ENCODE measurements at places on chromosomes 5 and 9. TPM values are rescaled to one million over a fixed set of nuclear protein-coding genes. Genes with fewer than 3 reads are reported as not detected.
A peak's percentile ranks its signal among the peaks of the same experiment; 100 is the strongest.

The SHROOM1 gene
- total RNA-seq = 13.2 TPM

The FCN2 gene
- total RNA-seq = 0.49 TPM

The FOXI1 gene
- total RNA-seq = not detected

The IFNE gene
- 1.9 TPM for total RNA-seq

The RNF183 gene
- 0.35 TPM for total RNA-seq

The IFNK gene
- not detected for total RNA-seq

GRCh38 chr9:69089491-69089890 lies 53.9 kb downstream of the FXN start:
- H3K27me3 ChIP-seq = no peaks in the 10 kb centered on the region
- DNase-seq = no peak
- H3K4me3 ChIP-seq = no peak overlapping the region
- H3K4me1 ChIP-seq = no peaks in the 10 kb centered on the region

GRCh38 chr5:157204765-157205164 lies 24.1 kb downstream of the ITK start:
- no peaks in the 10 kb centered on the region for H3K27me3 ChIP-seq
- H3K4me3 ChIP-seq = no peak overlapping the region
- no peak for DNase-seq
- H3K36me3 ChIP-seq = no peaks in the 10 kb centered on the region

GRCh38 chr5:54658010-54658409 lies 140.5 kb downstream of the SNX18 start:
- no peaks in the 10 kb centered on the region for H3K27me3 ChIP-seq
- DNase-seq = no peak
- H3K27ac ChIP-seq = no peak overlapping the region

GRCh38 chr5:168073991-168074800 lies 217.2 kb upstream of the WWC1 start:
- H3K4me1 ChIP-seq = no peaks in the 10 kb centered on the region
- no peaks in the 10 kb centered on the region for H3K36me3 ChIP-seq
- no peak overlapping the region for H3K27ac ChIP-seq

DNA sequence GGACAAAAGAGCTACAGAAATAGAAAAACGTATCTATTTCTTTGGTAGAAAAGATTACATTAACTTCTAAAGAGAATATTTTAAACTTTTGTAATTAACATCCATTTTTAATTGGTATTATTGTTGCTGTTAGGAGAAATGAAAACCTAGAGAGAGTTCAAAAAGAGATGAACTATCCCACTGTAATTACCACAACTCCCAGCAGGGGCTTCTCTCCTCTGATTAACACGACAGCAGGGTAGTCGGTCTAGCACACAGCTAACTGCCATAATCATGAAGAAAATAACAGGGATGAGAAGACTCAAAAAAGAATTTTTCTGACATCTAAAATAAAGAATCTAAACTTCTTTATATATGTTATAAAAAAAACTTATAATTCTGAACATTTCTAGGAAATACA lies 86.2 kb upstream of the CDH9 start:
- no peaks in the 10 kb centered on the region for H3K36me3 ChIP-seq
- no peaks in the 10 kb centered on the region for H3K27me3 ChIP-seq
- DNase-seq = no peak
- H3K27ac ChIP-seq = no peak overlapping the region

GRCh38 chr9:9229269-9229668 lies 1383.5 kb downstream of the PTPRD start:
- no peaks in the 10 kb centered on the region for H3K27me3 ChIP-seq
- H3K4me1 ChIP-seq = no peaks in the 10 kb centered on the region
- no peaks in the 10 kb centered on the region for H3K36me3 ChIP-seq
- DNase-seq = no peak

GRCh38 chr5:78929833-78930232 lies 55.3 kb downstream of the ARSB start:
- H3K27ac ChIP-seq = no peak overlapping the region
- H3K4me1 ChIP-seq = no peaks in the 10 kb centered on the region
- H3K36me3 ChIP-seq = no peaks in the 10 kb centered on the region
- no peaks in the 10 kb centered on the region for H3K27me3 ChIP-seq
- DNase-seq = no peak
- no peak overlapping the region for H3K4me3 ChIP-seq

DNA sequence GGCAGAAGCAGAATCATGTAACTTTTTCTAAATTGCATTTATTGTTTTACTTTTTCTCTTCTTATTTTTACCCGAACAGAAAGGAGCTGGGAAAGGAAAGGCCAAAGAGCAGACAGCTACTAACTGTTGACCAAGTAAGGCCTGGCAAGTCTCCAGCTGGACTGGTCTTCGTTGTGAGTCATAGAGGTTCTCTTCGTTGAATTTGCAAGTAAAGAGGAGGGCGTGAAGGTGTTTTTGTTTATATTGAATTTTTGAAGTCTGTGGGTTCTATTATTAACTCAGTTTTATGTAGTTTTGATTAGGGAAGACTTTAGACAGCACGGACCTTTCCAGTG lies 416.5 kb upstream of the CCNH start:
- H3K36me3 ChIP-seq = no peaks in the 10 kb centered on the region
- H3K4me1 ChIP-seq = no peaks in the 10 kb centered on the region
- DNase-seq = peak; percentile 70
- no peak overlapping the region for H3K27ac ChIP-seq
- H3K27me3 ChIP-seq = no peaks in the 10 kb centered on the region

DNA sequence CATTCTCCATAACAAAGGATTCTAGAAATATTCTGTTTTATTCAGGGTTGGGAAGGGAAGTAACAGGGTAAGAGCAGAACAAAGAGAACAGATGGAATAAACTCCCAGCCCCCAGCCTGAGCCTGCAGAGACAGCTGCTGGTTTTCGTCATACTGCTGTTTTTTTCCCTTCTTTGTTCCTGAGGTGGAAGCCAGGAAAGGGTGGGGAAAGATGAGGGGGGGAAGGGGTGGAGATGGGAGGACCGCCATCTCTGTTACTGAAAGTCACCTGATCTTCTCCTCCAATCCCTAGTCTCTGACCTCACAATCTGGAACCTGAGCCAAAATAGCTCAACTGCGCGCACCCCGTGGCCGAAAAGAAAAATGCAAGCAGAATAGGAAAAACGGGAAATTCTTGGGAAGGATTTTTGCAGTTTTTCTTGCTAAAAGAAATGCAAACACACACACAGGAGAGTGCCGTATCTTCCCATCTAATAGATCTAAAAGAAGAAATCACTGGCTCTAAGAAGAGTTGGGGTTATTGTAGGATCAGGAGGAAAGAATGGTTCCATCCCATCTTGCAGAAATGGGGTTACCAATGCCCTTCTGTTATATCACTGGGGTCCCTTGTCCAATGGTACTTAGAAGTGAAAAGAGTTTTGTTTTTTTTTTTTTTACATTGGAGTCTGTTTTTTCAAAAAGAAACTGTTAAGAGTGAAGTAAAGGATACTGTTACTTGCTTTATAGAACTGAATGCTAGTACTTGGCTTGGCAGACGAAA lies 57.9 kb downstream of the DIAPH1 start:
- no peaks in the 10 kb centered on the region for H3K4me1 ChIP-seq
- H3K36me3 ChIP-seq = no peaks in the 10 kb centered on the region
- peak overlapping the region; percentile 96 for H3K27ac ChIP-seq
- no peak overlapping the region for H3K4me3 ChIP-seq
- no peaks in the 10 kb centered on the region for H3K27me3 ChIP-seq
- peak; percentile 89 for DNase-seq

GRCh38 chr5:74332682-74333081 lies 307.8 kb downstream of the ENC1 start:
- no peak overlapping the region for H3K4me3 ChIP-seq
- H3K36me3 ChIP-seq = no peaks in the 10 kb centered on the region
- DNase-seq = no peak
- H3K4me1 ChIP-seq = no peaks in the 10 kb centered on the region

DNA sequence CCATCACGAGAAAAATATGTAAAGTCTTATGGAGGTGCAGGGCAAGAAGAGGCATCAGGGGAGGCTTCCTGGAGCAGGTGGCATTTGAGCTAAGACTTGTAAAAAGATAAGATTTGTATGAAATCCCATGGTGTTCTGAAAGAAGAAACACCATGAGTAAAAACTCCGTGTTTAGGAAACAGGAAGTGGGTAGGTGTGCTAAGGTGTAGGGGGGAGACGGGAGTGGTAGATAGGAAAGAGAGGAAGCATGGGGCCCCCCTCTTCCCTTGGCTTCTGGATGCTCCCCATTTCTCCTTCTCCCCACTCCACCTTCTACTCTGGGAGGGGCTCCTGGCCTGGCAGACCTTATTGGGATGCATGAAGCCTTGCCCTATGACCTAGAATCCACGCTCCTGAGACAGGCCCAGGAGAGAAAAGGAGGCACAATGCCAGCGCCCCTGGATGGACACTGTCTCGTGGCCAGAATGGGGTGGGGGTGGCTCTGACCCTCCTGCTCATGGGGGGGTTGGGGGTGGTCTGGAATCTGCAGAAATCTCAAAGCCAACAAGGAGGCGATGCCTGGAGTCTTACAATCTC lies 103.6 kb downstream of the GTF3C4 start:
- no peak overlapping the region for H3K4me3 ChIP-seq
- no peaks in the 10 kb centered on the region for H3K36me3 ChIP-seq
- H3K27ac ChIP-seq = no peak overlapping the region

DNA sequence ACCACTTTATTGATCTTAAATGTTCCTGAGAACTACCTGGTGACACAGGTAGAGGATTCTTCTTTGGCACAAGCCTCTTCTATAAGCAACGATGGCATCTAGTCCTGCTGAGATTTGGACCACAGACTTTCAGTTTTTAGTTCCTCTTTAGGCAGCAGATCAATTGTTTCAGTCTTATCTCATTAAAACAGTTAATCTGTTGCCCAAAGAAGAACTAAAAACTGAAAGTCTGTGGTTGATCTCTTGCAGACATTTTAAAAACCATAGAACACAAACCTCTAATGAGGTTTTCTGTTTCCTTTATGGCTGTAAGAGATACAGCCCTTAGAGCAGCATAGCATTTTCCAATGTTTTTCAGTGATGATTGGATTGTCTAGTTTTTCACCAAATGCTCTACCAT lies 480.9 kb downstream of the MTRR start:
- DNase-seq = no peak
- no peaks in the 10 kb centered on the region for H3K36me3 ChIP-seq
- no peak overlapping the region for H3K27ac ChIP-seq

DNA sequence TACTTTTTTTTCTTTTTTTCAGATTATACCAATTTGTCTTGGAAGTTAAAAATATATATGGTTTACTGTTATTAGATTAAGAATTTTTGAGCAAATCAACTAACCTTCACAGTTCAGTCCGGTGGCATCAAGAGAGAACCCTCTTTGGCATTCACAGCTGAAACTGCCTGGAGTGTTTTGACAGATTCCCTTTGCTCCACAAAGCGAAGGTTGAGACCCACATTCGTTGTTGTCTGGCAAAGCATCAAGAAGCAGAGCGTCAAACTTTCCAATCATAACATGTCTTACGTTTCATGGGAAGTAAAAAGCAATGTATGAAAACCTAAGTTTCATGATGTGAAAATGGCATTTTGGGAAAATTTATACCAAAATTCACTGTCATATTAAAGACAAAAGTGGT lies 190.2 kb downstream of the SLC12A2 start:
- H3K4me1 ChIP-seq = no peaks in the 10 kb centered on the region
- no peak overlapping the region for H3K27ac ChIP-seq
- no peaks in the 10 kb centered on the region for H3K27me3 ChIP-seq

GRCh38 chr5:145681686-145682085 lies 153.5 kb downstream of the PRELID2 start:
- H3K36me3 ChIP-seq = no peaks in the 10 kb centered on the region
- H3K27ac ChIP-seq = no peak overlapping the region
- H3K4me1 ChIP-seq = no peaks in the 10 kb centered on the region

DNA sequence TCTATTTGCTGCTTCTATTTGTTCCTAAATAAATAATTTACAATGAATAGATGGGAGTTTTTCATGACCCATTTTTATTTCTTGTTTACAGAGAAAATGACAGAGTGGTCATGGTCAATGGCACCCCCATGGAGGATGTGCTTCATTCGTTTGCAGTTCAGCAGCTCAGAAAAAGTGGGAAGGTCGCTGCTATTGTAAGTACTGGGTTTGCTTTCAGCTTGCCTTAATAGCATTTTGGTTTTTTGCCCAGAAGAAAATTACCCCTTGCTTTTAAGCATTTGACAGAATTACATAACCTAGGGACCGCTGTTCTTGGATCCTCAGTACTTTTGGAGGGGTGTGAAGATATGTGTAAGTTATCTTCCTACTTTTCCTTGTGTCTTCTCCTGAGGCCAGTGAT lies 44.1 kb downstream of the TJP2 start:
- H3K4me1 ChIP-seq = no peaks in the 10 kb centered on the region
- H3K36me3 ChIP-seq = no peaks in the 10 kb centered on the region
- H3K27me3 ChIP-seq = no peaks in the 10 kb centered on the region
- DNase-seq = no peak

- no peak overlapping the region for H3K4me3 ChIP-seq
- no peak overlapping the region for H3K27ac ChIP-seq
- no peaks in the 10 kb centered on the region for H3K36me3 ChIP-seq
- no peaks in the 10 kb centered on the region for H3K4me1 ChIP-seq
- H3K27me3 ChIP-seq = no peaks in the 10 kb centered on the region
Observed at GRCh38 chr5:110851357-110851756, 112.5 kb downstream of the SLC25A46 start.

DNA sequence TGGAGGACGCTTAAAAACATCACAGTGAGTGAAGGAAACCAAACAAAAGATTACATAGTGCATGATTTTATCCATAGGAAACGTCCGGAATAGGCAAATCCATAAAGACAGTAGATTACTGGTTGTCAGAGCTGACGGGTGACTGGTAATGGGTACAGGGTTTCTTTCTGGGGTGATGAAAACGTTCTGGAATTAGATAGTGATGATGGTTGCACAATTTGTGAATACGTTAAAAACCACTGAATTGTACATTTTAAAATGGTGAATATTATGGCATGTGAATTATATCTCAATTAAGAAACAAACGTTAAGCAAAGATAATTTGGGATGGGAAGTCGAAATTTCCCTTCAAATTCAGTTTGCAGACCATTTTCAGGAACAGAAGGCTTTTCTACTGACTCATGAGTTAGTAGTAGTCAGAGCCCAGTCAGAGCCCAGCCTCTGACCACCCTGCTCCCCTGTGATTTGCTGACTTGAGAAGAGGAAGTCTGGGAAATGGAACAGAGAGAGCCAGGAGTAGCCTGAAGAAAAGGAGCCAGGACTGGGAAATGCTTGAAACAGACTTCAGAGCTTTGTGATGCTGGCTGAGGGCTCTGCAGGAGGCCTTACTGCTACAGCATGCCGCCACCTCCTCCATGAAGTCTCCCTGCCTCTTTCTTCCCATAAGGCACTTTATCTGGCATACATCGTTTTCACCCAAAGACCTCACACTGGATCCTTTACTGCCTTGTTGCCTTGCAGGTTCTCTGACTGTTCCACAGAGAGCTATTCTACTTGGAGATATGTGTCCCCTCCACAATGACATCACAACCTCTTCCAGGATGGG lies 46.4 kb upstream of the CTNNA1 start:
- H3K4me3 ChIP-seq = no peak overlapping the region
- no peaks in the 10 kb centered on the region for H3K36me3 ChIP-seq
- H3K27ac ChIP-seq = no peak overlapping the region
- H3K27me3 ChIP-seq = no peaks in the 10 kb centered on the region
- H3K4me1 ChIP-seq = no peaks in the 10 kb centered on the region

DNA sequence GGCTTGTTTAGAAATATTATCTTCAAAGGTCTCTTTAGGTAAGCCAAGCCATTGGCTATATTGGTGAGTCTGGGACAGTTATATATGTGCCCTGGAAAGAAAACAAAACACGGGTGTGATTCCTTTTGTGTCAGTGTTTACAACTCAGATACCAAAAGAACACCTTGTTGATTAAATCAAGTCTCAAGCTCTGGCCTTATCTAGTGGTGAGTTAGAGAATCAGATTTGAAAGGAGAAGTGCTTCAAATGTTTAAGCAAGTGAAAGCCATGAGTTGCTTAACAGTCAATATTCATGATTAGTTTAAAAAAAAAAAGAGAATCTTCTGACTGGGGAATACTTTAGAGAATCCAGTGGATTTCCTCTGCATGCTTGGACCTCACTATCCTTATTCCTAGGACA lies 68.3 kb downstream of the IQGAP2 start:
- H3K27ac ChIP-seq = no peak overlapping the region
- no peaks in the 10 kb centered on the region for H3K4me1 ChIP-seq
- H3K4me3 ChIP-seq = no peak overlapping the region
- no peaks in the 10 kb centered on the region for H3K27me3 ChIP-seq
- no peak for DNase-seq
